NCI-H524 (cell line): ENCODE measurements at places on chromosomes 4 and X.
A peak's percentile ranks its signal among the peaks of the same experiment; 100 is the strongest.

DNA sequence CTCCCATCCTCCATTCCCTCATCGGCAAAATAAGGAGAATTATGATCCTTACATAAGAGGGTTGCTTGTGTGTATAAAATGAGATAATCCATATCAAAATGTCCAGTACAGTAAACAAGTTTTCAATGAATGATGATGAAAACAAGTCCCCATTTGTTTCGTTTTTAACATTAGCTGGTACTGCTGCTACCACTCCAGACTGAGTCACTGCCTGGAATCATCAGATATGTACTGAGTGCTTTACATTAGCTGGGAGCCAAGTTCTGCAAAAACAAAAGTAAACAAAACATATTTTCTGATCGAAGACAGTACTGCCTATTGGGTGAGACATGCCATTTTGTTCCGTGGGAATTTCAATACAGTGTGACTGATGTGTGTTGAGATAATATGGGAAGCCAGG, 123.2 kb upstream of the IGFBP7 start:
- no peak for DNase-seq

GRCh38 chr4:185145572-185145971, 2.5 kb downstream of the SLC25A4 start:
- DNase-seq = no peak

DNA sequence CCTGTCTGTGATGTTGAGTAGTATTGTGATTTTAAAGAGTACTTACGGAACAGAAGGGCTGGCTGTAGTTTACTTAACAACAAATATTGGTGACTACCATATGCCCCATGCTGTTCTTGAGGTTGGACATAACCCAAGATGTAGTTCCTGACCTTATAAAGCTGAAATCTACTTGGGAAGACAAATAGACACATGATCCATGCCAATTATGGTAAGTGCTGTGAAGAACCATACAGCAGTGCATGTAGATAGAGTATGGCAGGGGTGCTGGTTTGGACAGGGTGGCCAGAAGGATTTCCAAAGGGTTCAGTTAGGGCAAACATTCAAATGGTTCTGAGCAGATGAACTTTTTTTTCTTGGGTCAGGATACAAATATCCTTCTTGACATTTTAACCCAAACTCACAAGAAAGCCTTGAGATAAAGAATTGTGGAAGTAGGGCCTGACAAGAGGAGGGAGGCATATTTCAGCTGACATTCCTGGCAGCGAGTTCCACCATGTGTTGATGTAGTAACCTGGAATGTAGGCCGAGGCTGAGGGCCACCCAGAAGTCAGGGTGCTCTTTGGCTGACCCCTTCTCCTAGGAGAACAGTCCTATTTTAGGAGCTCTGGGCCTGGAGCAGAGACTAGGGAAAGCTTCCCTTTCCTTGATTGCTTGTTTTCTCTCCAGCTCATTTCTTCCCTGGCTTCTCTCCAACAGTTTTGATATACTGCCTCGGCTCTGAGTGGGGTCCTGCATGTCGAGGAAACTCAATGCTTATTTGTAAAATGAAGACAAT, 74.2 kb downstream of the FREM3 start:
- DNase-seq = no peak

- DNase-seq = no peak
Observed at GRCh38 chrX:34288782-34289181, 156.7 kb upstream of the FAM47A start.

DNA sequence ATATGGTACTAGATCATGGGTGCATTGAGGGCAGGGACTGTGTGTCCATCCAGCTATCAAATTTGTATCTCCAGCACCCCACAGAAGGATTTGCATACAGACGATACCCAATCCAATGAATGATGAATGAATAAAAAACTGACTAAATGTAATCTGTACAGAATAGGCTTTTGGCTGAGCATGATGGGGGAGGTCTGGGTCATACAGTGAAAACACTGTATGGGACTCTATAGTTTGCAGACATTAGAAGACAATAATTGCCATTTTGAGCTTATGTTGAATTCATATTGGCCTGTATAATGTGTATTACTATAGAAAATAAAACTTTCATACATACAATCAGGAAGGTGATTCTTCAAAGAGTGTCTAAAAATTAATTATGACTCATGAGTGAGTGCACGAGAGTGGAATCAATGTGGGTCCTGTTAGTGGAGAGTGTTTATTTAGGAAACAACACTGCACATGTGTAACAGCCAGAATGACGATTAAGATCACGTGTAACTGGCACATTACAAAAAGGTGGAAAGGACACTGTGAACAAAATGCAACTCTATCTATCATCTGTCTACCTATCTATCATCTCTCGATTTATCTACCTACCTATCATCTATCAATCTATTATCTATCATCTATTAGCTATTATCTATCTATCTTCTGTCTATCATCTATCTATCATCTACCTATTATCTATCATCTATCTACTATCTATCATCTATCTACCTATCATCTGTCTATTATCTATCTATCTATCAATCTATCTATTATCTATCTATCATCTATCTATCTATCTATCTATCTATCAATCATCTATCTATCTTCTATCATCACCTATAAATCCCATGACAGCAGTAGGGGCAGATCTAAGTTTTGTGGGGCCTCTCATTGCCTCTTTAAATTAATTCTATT, 201.3 kb downstream of the PTTG2 start:
- no peak for DNase-seq

- no peak for DNase-seq
Observed at GRCh38 chr4:10225096-10225495, 108.5 kb upstream of the WDR1 start.

- no peak for DNase-seq
Observed at GRCh38 chrX:44157858-44158257, 184.7 kb upstream of the NDP start.

GRCh38 chr4:169604131-169604900, 8.1 kb downstream of the NEK1 start:
- DNase-seq = no peak

GRCh38 chrX:48902135-48902534, 4.4 kb downstream of the PQBP1 start:
- no peak for DNase-seq

GRCh38 chr4:7381221-7381889, 53.4 kb downstream of the PSAPL1 start:
- DNase-seq = no peak

DNA sequence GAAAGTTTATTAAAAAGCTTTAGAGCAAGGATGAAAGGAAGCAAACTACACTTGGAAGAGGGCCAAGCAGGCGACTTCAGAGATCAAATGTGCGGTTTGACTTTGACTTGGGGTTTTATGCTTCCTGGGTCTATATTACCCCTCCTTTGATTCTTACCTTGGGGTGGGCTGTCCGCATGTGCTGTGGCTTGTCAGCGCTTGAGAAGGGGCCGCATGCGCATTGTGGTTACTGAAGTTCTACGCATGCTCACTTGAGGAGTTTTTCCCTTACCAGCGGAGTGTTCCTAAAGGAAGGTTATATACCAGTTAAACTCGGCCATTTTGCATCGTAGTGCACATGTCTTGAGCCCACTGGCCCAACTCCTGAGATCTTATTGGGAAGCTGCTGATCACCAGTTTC, 9.9 kb downstream of the ZNF157 start:
- DNase-seq = no peak

- DNase-seq = no peak
Observed at GRCh38 chrX:39848900-39849299, 248.9 kb downstream of the BCOR start.

GRCh38 chrX:128057421-128057820, 5.2 kb upstream of the ACTRT1 start:
- DNase-seq = no peak

DNA sequence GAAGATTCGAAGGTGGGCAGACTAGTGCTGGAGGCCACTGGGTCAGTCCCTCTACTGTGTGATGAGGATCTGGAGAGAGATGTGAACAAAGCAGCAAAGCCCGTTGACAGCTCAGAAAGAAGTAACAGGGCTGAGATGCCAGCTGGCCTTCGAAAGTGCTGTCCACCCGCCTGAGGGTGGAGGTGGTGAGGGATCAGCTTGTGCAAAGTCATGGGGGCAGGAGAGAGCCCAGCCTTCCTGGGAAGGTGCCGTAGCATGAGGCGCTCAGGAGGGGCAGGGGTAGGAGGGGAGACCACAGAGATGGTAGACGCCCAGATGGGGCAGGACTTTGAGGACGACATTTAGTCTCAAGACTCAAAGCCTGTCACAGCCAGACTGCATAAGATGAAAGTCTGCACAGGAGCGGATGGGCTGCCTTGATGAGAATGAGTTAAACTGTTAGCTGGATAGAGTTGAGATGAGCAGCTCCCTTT, 19.7 kb downstream of the TBC1D14 start:
- DNase-seq = no peak

DNA sequence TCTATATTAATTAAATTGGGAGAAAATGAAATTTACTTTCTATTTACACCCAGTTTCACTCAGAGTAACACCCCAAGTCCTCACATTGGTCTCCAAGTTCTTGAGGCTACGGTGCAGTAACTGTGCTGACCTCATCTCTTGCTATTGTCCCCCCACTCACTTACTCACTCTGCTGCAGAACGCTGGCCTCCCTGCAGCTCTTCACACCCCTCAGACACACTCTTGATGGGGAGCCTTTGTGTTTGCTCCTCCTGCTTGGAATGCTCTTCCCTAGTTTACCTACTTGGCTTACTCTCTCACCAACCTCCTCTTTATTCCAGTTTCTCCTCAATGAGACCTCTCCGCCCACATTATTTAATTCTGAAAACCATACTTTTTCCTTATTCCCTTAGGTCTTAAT, 22.2 kb upstream of the SPARCL1 start:
- DNase-seq = no peak

DNA sequence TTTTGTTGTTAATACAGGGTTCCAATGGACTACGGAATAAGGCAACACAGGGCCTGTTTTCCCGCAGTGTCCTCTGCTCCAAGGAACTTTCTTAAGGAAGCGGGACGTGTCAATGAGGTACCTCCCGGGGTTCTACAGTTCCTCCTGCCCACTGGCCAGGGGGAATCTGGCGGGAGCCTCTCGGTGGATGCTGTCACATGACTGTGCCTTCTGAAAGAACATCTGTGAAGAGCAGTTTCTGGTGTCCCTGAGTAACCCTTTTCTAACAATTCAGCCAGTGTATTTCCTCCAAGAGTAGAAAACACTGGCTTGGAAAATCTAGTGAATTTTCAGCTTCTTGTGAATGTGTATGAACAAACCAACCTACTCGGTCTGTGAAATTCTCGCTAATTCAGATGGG, 32.7 kb downstream of the MFAP3L start:
- DNase-seq = no peak

- no peak for DNase-seq
Observed at GRCh38 chr4:7294176-7294756, 101.9 kb downstream of the SORCS2 start.

GRCh38 chrX:121236040-121236439, 188.6 kb downstream of the GLUD2 start:
- DNase-seq = no peak

DNA sequence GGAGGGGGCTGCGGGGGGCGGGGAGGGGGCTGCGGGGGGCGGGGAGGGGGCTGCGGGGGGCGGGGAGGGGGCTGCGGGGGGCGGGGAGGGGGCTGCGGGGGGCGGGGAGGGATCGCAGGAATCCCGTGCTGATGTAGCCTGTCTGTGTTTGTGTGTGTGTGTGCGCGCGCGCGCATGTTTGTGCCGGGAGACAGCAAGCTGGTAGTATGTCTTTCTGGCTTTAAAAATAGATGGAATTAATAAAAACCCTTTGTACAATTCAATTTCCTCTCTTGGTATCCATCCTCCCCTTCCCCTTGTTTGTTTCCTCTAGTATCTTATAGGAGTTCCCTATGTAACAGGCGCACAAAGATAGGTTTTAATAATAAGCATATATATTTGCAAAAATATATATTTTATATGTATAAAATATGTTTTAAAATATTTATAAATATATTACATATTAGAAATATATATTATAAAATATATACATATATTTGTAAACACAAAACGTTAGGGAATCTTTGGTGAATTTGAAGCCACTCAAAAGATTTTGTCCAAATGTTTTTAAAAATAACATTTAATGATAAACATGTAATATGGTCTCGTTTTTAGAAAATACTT, 782 bp downstream of the ARHGAP24 start:
- peak; percentile 58 for DNase-seq

- peak; percentile 46 for DNase-seq
Observed at GRCh38 chrX:129842510-129843208, 1.0 kb downstream of the ZDHHC9 start.

GRCh38 chr4:128060121-128060698, 902 bp upstream of the LARP1B start:
- no peak for DNase-seq

DNA sequence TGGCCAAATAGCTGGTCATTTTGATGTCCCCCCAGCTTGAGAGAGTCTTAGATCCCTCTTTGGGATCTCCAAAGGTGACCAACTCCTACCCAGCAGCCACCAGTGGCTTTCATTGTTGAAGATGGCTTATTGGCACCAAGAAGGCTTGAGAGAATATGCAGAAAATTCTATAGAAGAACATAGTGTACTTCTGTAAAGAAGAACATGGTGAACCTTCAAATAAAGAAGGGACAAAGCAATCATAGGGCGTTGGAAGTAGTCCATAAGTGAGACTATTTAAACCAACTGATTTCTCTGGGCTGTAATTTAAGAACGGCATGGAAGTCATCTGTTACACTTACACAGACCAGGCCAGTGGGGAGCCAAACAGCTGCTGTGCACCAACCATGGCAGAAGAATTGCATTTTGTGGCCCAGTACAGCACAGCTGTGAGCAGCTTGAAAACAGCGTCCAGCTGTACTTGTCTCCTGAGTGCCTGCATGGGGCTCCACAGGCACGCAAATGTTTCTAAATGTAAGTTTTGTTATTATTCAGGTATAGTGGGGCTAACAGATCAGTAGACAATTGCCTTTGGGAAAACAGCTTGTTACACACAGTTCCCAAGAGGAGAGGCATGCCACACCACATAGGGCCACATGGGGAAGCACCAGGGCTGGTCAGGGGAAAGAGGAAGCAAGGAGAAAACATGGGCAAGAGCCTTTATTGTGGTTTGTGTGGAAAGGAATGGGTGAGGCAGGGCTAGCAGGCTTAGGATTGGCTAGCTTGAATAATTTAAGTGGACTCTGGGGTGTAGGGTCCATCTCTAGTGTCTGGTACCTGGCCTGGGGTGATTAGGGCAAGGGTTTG, 125.0 kb downstream of the ARHGAP6 start:
- peak; percentile 37 for DNase-seq

GRCh38 chrX:43016021-43016420, 238.1 kb upstream of the PPP1R2C start:
- DNase-seq = no peak

DNA sequence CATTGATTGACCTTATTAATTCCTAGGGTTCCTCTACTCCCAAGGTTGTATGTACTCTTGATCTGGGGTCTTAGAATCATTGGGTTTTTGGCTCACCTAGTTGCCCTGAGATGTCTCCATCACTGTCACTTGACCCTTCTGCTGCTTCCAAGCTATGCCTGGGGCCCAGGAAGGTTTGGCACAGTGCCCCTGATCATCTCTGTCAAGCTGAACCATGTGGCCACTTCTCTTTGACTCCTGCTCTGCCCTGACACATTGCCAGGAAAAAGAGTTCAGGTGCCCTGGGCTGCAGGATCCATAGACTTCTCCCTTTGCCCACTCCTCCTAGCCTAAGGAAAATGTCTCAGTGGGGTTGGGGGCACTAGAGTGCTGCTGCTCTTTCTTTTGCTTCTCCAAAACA, 3.9 kb upstream of the CHST7 start:
- no peak for DNase-seq

GRCh38 chr4:17336524-17336961, 175.3 kb downstream of the QDPR start:
- DNase-seq = no peak

GRCh38 chrX:43731086-43731485, 75.0 kb downstream of the MAOA start:
- no peak for DNase-seq
